ENCODE measurements at places on chromosomes 2 and 18. TPM values are rescaled to one million over a fixed set of nuclear protein-coding genes. Genes with fewer than 3 reads are reported as not detected.

Gene ID2
- total RNA-seq, result 31.5 TPM

Gene G6PC2
- total RNA-seq, result not detected

Gene ADGRF3
- total RNA-seq, result not detected

Gene ELMOD3
- 7.1 TPM for total RNA-seq

Gene TNFRSF11A
- total RNA-seq, result under 0.01 TPM

Gene TRABD2A
- total RNA-seq, result 5.3 TPM

Gene FAM237A
- not detected for total RNA-seq

Gene PAX8
- total RNA-seq, result 1.9 TPM

Gene KANSL3
- 26.8 TPM for total RNA-seq

Gene CAPN14
- total RNA-seq, result not detected

Gene CROCC2
- not detected for total RNA-seq

Gene FN1
- 6,279 TPM for total RNA-seq

Gene PFN4
- 0.39 TPM for total RNA-seq

Gene PMAIP1
- 43.3 TPM for total RNA-seq

Gene TRAPPC12
- 75.2 TPM for total RNA-seq

Gene CBLN2
- not detected for total RNA-seq

Gene GNAL
- 1.8 TPM for total RNA-seq

Gene NEU2
- total RNA-seq, result not detected

Gene RANBP2
- 36.3 TPM for total RNA-seq

Data from epithelial cell of alveolus of lung (primary cell).